ENCODE measurements at places on chromosomes 1 and 21.

DNA sequence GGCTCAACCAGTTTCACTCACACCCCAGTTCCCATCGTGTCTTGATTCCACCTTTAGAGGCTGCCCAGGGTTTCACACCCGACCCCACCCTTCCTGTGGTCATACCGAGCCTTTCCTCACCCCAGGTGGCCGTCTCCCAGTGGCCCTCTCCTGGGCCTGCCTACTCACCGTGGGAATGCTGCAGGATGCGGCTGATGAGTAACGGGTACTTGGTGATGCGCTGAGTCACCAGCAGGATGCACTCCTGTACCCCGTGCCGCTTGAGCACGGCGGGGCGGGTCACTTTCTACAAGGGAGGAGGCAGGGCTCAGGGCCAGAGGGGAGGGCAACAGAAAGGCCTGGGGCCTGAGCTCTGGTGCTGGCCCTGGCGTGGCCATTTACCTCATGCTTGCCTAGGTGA lies 16.4 kb downstream of the ARHGEF2 start:
- DNase-seq = no peak

GRCh38 chr21:26307640-26308039 lies 137.1 kb upstream of the APP start:
- DNase-seq = no peak

- DNase-seq = no peak
Measured at GRCh38 chr1:63810936-63811469, 37.2 kb downstream of the ROR1 start.

DNA sequence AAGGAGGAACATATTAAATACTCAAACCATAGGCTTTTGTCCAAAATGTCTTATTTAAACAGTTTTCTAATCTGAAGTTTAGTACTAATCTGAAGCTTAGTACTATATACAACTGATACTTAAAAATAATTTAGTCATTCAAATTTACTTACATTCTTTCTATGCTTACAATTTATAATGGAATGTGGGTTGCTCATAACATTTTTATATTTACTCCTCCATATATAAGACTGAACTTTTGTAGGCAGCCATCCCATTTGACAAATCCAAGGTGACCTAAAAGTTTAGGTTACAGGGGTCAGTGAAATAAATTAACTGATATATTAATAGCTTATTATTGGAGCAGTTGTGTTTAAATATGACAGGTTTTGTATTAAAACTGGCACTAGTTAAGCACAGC lies 570.6 kb downstream of the DPYD start:
- DNase-seq = no peak

DNA sequence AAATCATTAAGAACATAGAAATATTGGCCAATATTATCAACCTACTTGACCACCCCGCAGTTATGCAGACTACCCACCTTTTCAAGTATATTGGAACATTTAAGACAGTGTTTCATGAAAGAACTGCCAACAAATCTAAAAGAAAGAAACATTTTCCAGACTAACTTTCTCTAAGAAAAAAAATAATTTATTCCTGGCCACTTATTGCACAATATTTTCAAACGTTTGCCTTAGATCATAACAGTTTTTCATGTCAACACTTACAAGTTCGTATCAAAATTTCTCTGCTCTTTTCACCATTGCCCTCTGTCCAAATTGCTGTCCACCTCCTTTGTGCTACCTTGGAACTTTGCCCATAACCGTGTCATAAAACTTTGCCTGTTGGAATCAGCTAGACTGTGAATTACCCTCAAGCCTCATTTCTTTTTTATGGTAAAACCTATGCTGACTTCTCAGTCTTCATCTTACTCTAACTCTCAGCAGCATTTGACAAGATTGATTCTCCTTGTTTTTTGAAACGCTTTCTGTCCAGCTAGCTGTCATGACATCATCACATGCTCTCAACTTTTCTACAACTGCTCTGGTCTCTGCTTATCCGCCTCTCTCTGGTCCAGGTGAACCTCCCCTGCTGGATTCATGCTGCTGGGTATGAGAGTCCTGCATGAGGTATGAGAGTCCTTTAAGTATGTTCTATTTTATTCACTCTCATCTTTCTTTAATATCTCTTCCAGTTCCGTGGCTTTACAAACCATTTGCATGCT lies 92.8 kb upstream of the CHRM3 start:
- no peak for DNase-seq

GRCh38 chr1:159960721-159961381 lies 6.8 kb upstream of the SLAMF9 start:
- peak; percentile 76 for DNase-seq

- no peak for DNase-seq
Measured at GRCh38 chr1:208714323-208714722, 470.1 kb upstream of the PLXNA2 start.

GRCh38 chr1:81472387-81472786 lies 328.3 kb upstream of the ADGRL2 start:
- DNase-seq = no peak

- no peak for DNase-seq
Measured at GRCh38 chr1:160369087-160369486, 2.2 kb downstream of the NHLH1 start.

DNA sequence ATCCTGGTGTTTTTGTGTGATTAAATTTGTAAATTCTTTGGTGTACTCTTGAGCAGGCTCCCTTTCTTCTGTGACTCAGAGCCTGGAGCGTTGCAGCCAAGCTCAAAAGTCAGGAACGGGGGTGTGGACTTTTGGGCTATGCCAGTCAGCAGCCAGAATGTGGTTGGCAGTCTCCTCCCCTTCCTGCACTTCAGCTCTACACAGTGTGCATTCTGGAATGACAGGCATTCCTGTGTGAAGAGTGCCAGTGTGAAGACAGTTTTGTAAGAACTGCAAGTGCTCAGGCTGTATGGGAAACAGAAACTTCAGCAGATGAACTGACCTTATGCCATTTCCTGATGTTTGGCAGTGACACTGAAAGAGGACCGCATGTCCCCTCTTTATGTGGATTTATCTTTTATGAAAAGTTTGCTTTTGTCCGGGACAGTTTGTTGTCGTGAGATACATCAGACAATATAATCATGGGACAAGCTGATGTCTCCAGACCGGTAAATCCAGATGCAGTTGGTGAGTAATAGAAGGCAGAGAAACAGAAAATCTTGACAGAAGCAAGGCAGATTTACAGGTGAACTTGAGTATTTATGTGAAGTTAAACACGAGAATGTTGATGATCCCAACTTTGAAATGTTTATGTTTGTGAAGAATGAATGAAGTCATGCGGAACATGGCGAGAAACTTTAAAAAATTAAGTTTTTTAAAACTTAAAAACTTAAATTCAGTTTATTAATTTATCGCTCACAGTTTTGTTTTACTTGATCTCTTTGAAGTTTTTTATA lies 67.7 kb upstream of the RCC1 start:
- DNase-seq = peak; percentile 22

DNA sequence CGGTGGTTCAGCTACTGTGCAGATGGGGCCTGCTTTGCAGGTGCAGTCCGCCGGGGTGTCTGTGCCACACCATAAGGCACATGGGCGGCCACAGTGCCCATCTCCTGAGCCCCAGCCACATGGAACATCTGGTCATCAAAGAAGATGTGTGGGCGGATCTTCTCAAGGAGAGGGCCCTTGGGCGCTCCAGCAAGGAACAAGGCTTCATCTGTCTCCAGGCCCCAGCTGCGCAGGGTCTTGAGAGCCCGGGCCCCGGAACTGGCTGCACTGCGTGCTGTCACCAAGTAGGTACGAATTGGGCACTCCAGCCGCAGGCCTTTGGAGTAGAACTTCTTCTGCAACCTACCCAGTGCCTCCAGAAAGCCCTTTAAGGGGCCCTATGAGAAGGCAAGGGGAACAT lies 12.8 kb downstream of the NT5C1A start:
- no peak for DNase-seq

GRCh38 chr1:29498126-29499103 lies 262.1 kb downstream of the PTPRU start:
- DNase-seq = no peak

DNA sequence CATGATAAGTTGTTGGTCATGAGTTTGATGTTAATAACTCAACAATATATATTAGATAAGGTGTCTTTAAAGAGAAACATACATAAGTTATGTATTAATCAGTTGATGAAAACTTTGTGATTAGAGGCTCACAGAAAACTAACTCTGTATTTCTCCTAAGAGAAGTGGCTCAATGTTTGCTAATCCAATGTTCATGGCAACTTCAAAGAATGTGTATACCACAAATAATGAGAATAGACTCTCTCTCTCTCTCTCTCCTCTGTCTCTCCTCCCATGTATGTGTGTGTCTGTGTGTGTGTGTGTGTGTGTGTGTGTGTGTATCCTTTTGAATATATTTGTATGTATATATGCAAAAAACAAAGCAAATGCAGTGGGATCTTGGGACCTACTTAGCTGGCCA lies 1304.9 kb downstream of the MRPL39 start:
- DNase-seq = no peak

GRCh38 chr1:179550746-179551682 lies 24.7 kb downstream of the NPHS2 start:
- no peak for DNase-seq

- DNase-seq = no peak
Measured at GRCh38 chr1:197600751-197601150, 174.5 kb downstream of the DENND1B start.

GRCh38 chr1:210299501-210299900 lies 29.2 kb upstream of the HHAT start:
- no peak for DNase-seq

DNA sequence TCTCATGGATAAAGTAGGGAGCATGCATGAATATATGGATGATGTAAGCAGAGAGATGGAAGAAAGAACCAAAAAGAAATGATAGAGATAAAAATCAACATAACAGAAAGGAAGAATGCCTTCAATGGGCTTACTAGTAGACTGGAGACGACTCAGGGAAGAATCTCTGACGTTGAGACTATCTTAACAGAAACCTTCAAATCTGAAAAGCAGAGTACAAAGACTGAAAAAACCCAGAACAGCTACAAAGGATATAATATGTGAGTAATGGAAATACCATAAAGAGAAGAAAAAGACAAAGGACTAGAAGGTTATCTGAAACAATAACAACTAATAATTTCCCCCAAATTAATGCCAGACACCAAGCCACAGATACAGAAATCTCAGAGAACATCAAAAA lies 18.3 kb upstream of the SELP start:
- DNase-seq = no peak

DNA sequence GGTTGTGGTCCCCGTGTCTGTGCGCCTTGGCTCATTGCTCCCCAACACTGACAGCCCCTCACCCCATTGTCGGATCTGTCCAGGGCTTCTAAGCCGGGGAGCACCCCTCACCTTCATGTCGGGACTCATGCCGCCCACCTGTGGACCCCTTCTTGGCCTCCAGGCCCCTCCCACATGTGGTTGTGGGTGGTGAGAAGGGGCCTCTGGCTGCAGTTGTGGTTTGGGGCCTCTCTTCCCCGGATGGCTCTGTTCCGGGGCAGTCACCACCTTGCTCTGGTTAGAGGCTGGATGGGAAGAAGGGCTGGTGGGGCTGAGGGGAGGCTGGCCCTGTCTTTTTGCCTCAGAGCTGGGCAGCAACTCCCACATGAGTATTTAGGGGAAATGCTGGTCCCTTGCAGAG lies 158.6 kb upstream of the C1orf174 start:
- DNase-seq = no peak

DNA sequence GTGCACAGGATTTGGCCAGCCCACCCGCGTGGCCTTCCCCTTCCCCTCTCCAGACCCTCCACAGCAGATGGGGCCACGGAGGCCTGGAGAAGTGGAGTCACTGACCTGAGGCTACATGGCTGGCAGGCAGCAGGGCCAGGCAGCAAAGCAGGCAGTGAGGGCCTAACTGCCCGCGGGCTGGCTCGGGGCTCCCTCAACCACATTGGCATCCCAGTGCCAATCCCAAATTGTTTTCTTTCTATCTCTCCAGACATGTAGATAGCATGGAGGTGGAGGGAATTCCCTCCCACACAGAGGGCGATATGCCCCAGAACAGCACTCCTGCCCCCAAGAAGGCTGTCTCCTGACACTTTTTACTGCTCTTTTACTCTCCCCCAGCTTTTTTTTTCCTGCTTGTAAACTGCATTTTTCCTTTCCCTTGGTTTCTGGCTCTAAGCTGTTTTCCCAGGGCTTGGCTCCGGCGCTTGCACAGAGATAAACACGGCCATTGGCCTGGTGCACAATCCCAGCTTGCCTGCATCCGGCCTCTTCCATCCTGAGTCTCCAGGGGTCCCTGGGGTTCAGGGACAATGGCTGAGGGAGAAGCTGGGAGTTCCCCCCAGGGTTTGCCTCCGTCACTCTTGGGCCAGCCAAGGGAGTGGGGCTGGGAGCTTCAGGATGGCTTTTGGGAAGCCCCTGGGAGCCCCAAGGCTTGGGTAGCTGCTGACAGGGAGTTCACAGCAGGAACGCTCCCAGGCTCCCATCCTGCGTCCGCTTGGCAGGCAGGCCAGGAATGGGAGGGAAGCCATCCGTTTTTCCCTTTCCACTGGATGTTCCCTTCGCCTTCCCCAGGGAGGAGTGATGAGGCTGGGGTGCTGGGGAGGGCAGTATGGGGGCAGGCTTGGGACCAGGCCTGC lies 7.0 kb downstream of the EPHX1 start:
- no peak for DNase-seq

GRCh38 chr1:175750366-175751071 lies 7.1 kb upstream of the TNR start:
- DNase-seq = no peak

DNA sequence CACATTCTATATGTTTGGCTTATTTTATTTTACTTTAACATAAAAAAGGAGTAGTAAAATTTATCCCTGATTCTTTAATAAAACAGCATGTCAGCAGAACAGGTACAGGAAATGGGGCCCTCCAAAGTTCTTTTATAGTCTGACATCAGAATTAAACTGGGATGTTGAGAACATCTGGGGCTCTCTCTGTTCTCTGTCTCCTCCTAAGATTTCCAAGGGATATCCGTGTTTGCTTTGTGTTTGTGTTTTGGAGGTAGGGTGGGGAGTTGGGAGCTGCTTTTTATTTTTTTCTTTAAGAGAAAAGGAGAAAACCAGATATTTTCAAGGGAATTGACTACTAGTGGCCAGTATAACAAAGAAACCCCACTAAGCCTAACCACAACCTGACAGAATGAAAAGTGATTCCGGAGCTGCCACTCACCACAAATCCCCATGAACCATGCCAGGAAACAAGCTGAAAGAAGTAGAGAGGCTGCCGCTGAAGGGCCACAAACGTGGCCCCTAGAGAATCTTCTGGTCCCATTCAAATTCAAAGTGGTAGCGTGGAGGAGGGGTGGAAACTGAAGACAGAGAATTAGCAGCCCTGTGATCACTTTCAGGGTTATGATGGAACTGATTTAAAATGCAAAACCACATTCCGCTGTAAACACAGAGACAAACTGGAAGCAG lies 369.6 kb upstream of the ADGRL2 start:
- DNase-seq = no peak

DNA sequence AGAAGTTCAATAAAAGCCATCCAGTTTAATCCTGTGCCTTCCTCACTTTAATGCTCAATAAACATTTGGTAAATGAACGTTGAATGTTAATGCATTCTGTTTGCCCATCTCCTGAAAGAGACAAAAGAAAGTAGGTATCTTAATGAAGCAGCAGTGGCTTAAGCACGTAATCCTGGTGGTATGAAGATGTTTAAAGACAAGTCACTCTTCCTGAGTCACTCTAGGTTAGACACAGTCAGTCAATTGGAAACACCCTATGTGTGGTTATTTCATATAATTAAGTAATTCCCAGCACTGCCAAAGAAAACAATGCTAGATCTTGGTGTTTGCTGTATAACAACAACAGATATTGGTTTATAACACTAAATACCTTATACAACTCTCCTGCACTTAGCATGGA lies 334.0 kb upstream of the FMN2 start:
- DNase-seq = no peak

Data from forelimb muscle (tissue), 1 donor.